Smooth muscle cell of the coronary artery (primary cell): ENCODE measurements at places on chromosomes 1 and 21. TPM values are rescaled to one million over a fixed set of nuclear protein-coding genes. Genes with fewer than 3 reads are reported as not detected.

The AMPD1 gene
- total RNA-seq, result not detected in 2 replicates

The TCHH gene
- 0.08 and 0.12 TPM in 2 replicates for total RNA-seq

The IL10 gene
- not detected in 2 replicates for total RNA-seq

The GNAT2 gene
- 0.38 TPM in 1 of 2 replicates, not detected in the other for total RNA-seq

The OBSCN gene
- total RNA-seq, result 3.7 and 20.0 TPM in 2 replicates

The XCL2 gene
- not detected in 2 replicates for total RNA-seq

The PDE9A gene
- total RNA-seq, result 0.12 and 1.7 TPM in 2 replicates

The NOS1AP gene
- 0.08 TPM in 1 of 2 replicates, not detected in the other for total RNA-seq

The HCRTR1 gene
- total RNA-seq, result under 0.01 TPM in 1 of 2 replicates, not detected in the other

The SLAMF9 gene
- total RNA-seq, result 0.38 TPM in 1 of 2 replicates, not detected in the other

The CD48 gene
- total RNA-seq, result not detected in 2 replicates

The CLCA2 gene
- 0.45 and 9.7 TPM in 2 replicates for total RNA-seq

The PRRX1 gene
- total RNA-seq, result 139 and 167 TPM in 2 replicates

The RIMKLA gene
- not detected in 2 replicates for total RNA-seq

The LAPTM5 gene
- total RNA-seq, result 0.23 TPM in 1 of 2 replicates, not detected in the other

The ACTL8 gene
- total RNA-seq, result 0.47 TPM in 1 of 2 replicates, not detected in the other

The MYOM3 gene
- 0.23 TPM in 1 of 2 replicates, not detected in the other for total RNA-seq

The PLPP3 gene
- total RNA-seq, result 26.1 and 246 TPM in 2 replicates
